ENCODE measurements at places on chromosomes 5 and 9.
A peak's percentile ranks its signal among the peaks of the same experiment; 100 is the strongest.

DNA sequence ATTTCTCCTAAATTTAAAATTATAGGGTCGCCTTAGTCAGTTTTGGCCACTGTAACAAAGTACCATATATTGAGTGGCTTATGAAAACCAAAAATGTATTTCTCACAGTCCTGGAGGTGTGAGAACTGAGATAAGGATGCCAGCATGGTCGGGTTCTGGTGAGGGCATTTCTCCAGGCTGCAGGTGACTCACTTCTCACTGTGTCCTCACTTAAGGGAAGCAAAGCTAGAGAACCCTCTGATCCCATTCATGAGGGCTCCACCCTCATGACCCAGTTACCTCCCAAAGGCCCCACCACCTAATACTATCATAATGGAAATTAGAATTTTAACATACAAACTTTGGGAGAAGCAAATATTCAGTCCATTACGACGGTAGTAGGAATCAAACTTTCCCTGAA is 75.1 kb upstream of the FBN2 start:
- no peak for DNase-seq

GRCh38 chr9:105216440-105217178 is 27.8 kb upstream of the SLC44A1 start:
- DNase-seq: no peak

- DNase-seq: no peak
Measured at GRCh38 chr5:176846335-176847140, 36.2 kb downstream of the UNC5A start.

DNA sequence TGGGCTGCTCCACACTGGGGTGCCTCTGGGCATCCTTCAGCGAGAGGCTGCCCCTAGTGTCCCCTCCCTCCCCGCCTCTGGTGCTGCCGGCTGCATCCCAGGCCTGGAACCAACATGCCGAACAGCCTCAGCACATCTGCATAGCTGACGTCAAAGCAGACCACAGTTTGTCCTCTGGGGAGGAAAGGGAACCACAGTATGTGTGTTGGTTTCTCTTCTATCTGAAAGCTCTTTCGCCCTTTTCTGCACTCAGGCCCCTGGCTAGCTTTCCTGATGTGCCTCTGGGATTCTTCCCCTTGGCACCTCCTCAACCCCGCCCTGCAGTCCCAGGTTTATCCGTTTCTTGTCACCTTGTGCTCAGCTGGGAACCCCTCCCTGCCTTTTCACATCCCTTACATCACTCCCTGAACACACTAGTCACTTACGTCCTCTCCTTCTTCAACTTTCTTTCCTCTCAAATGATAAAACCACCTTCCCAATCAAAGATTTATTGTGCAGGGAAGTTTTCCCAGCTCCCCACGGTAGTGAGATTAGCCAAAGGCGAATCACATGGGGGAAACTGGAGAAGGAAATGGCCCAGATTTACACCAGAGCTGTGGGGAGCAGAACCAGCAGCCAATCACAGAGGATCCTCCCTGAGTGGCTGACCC is 35.5 kb upstream of the B4GALT1 start:
- no peak for DNase-seq

GRCh38 chr9:71854811-71855210 is 56.2 kb downstream of the ABHD17B start:
- DNase-seq: peak; percentile 87

DNA sequence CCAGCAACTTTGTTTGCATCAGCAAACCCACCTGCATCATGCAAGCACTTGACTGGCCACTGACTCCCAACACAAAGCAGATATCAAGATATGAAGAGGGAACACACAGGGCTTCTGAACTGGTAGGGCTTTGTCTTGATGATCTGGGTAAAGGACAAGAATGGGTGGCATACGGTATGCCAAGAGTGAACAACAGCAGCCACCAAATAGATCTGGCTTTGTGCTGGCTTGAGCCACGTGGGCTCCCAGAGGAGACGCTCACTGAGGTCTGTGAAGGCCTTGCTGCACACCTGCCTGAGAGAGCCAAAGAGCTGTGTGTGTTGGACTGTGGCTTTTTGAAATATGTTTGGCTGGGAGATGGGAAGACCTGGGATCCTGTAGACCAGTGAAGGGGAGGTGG is 43.5 kb downstream of the FGF1 start:
- no peak for DNase-seq

- no peak for DNase-seq
Measured at GRCh38 chr5:180558232-180558631, 33.1 kb downstream of the SCGB3A1 start.

DNA sequence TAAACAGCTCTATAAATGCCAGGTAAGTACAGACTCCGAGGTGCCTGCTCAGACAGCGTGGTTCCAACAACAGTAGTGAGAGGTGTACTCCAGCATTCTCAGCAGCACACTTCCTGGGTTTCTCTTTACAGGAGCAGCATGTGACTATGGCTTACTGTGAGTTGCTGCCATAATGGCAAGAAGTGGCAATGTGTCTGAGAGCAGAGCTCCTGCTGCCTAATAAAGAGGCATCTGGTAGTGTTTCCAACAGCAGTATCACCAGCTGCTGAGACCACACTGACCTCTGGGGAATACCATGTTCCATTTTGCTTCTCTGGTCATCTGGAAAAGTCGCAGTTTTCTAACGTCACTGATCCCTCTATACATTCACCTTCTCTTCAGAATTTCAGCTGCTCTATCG is 398.2 kb downstream of the SLCO4C1 start:
- DNase-seq: peak; percentile 82

- DNase-seq: no peak
Measured at GRCh38 chr5:52999344-52999949, 10.3 kb downstream of the ITGA2 start.

- DNase-seq: no peak
Measured at GRCh38 chr9:72477930-72478518, 43.4 kb upstream of the TMC1 start.

DNA sequence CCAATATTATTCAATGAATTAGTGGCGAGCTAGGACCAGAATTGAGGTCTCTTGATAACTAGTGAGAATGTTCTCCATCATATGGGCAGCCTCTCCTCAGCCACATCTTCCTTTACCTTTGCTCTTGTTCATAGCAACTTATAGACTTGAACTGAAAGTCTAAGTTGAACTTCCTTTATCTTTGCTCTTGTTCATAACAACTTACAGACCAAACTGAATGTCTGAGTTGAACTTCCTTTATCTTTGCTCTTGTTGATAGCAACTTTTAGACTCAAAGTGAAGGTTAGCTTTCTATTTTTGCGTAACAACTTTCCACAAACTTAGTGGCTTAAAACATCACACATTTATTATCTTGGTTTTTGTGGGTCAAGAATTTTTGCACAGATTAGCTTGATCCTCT is 146.4 kb upstream of the C9orf72 start:
- no peak for DNase-seq

DNA sequence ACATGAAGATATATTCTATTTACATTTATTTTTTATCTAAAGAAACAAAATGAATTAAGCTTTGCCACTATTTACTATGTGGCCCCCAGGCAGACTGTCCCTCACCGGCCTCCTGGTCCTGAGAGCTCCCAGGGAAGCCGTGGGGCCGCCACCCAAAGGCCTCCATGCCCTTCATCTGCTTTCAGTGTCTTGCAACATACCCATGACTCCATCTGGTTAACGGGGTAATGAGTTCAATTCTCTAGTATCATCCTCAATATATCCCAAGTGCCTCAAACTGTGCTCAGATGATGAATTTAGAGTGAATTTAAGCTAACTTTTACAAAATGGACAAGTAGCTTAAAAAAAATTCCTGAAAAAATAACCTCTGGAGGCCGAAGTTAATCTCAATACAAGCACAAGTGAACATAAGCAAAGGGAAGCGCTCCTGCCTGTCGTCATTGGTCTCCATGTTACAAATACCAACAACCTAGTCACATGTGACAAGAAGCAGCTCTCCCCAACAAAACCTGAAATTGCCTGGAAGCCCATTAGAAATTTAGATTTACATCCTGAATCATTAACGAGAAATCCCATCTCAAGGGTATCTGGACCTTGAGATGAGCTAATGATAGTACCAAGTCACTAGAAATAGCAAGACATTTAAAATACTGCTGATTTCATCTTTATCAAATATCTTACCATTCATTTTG is 26.1 kb downstream of the DAP start:
- DNase-seq: no peak

DNA sequence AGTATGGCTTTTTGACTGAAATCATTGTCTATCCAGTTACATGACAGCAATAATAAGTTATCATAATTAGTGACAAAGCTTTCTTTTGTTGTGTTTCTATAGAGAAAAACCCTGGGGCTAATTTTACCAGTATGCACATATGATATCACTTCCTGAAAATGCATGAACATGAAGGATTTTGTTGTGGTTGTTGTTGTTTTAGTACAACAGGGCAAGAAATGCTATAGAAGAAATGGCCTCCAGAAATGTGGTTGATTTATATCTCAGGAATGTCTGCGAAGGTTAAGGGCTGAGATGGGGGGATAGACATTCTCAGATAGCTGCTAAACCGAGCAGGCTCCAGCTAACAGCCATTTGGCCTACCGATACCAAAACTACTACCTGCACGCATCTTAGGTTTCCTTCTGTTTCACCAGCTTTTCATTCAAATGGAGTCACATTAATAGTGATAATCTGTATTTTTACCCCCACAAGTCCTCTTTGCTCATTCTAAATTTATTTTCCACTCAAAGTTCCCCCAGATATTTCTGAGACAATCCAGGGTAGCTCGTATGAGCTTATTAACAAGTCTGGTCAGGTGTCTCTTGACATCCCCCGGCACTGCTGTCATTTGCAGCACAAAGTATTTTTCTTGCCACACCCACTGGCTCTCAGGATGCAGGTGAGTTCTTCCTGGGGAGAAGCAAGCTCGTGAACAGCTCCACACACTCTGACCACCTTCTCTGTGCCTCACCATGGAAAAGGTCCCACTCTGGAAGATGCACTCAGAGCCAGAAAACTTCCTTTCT is 232.4 kb upstream of the GAS1 start:
- DNase-seq: no peak

- DNase-seq: no peak
Measured at GRCh38 chr9:27659001-27659400, 85.7 kb upstream of the C9orf72 start.

DNA sequence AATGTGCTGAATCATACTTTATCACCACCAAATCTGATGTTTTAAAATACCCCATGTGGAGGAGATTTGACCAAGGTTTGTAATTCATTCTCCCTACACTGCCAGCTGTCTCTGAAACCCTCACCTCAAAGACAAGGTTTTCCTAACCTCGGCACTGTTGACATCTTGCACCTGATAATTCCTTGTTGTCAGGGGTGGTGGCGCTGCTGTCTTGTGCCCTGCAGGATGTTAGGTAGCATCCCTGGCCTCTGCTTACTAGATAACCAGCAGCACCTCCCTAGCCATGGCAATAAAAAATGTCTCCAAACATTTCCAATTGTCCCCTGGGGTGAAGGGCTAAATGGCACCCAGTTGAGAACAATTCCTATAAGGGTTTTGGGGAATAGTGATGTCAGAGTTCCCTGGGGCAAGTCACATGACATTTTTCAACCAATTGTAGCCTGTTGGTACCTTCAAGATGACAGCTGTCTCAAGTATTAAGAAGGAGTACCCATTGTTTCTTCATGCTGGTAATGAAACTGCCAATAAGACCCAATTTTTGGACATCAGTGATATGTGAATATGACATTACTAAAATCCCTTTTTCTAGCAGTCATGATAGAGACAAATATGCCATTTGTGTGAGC is 160.6 kb upstream of the PLCXD3 start:
- peak; percentile 36 for DNase-seq

- peak; percentile 26 for DNase-seq
Measured at GRCh38 chr9:116154334-116154975, 864 bp downstream of the PAPPA start.

- peak; percentile 20 for DNase-seq
Measured at GRCh38 chr5:126054577-126055347, 368.4 kb upstream of the GRAMD2B start.

- no peak for DNase-seq
Measured at GRCh38 chr9:20552874-20553557, 69.3 kb downstream of the MLLT3 start.

- DNase-seq: peak; percentile 87
Measured at GRCh38 chr9:82490019-82490499, 501.5 kb downstream of the SPATA31D1 start.

DNA sequence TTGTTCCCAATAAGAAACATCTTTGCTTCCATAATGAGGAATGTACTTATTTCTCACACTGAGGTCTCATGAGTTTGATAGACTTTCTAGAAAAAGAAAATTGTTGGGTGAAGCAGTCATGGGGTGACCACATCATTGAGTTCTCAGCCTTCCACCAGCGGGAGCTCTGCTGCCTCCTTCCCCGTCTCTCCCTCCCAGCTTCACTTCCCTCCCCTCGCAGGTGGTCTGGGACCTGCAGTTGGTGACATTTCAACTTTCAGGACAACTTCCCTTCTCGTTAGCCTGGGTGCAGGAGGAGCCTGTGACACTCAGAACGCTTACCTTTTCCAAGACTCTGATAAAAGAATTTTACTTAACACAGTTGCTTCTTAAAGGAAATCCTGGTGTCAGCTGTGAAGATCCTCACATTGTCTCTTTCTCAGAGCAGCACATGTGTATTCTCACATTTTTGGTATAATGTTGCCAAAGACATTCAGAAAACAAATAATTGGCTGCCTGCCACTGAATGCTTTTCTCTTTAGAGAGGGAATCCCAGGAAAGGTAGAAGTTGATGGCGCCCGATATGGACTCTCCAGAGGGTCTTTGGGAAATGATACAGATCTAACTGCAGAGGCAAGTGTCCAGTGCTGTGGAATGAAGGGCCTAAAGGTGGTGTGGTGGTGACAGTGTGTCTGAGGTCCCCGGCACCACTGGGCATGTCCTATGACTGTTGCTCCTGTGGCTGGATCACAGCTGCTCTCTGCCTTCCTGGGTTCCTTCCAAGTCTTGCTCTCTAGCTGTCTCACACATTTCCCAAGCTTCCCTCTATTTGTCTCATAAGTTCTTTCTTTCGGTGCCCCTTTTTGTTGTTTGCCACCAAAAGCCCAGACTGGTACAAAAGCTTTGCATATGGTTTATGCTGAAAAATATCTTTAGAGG is 238.1 kb downstream of the GAS1 start:
- DNase-seq: no peak

- DNase-seq: peak; percentile 42
Measured at GRCh38 chr9:134367791-134368490, 41.7 kb downstream of the RXRA start.

All from NCI-H2171 treated with DMSO at 0.1 percent for 48 hours (cell line).